ENCODE measurements at places on chromosomes 7 and 10. TPM values are rescaled to one million over a fixed set of nuclear protein-coding genes. Genes with fewer than 3 reads are reported as not detected.

The PLXDC2 gene
- total RNA-seq: 42.1 TPM

- H3K27ac ChIP-seq: no peak overlapping the region
- no peaks in the 10 kb centered on the region for H3K27me3 ChIP-seq
- no peaks in the 10 kb centered on the region for H3K4me1 ChIP-seq
- peaks cover 4% of the 10 kb centered on the region for H3K36me3 ChIP-seq
These were observed 15.0 kb downstream of the KAT6B start for GRCh38 chr10:74841265-74841973.

The BEND7 gene
- total RNA-seq: 37.9 TPM

The PALD1 gene
- total RNA-seq: 14.4 TPM

GRCh38 chr7:158587162-158588084, at the start of gene PTPRN2:
PTPRN2 (minus strand) TSS chr7:158587823.
- H3K27ac ChIP-seq: no peak within 1 kb of the TSS
- H3K36me3 ChIP-seq: no peaks in the 10 kb centered on the region
- peak; percentile 83 for DNase-seq
- no peaks in the 10 kb centered on the region for H3K4me1 ChIP-seq

The HOXA1 gene
- total RNA-seq: 2.4 TPM

GRCh38 chr10:44990965-44991364, 9.8 kb upstream of the ZNF22 start:
- no peak overlapping the region for H3K27ac ChIP-seq
- DNase-seq: no peak
- no peak overlapping the region for H3K4me3 ChIP-seq
- no peaks in the 10 kb centered on the region for H3K27me3 ChIP-seq
- peaks cover 19% of the 10 kb centered on the region for H3K4me1 ChIP-seq

DNA sequence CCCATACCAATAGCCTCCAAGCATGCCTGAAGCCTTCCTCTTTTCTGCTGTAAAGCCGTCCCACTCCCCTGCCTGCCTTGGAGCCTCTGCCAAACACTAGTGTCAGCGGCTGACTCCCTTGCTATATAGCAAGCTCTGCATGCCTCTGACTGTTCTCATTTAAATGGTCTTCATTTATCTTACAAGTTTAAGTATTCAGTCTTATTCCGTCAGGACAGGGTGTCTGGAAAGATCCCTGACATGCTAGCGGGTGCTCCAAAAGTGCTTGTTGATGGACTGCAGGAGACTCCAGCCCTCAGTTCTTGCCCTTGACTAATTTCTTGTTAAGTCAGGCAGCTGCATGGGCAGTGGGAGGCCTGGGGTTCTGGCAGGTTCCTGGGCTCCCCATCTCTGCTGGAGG, 298.7 kb downstream of the GFRA1 start:
- H3K4me1 ChIP-seq: no peaks in the 10 kb centered on the region
- H3K36me3 ChIP-seq: no peaks in the 10 kb centered on the region
- no peak overlapping the region for H3K27ac ChIP-seq
- H3K4me3 ChIP-seq: no peak overlapping the region

DNA sequence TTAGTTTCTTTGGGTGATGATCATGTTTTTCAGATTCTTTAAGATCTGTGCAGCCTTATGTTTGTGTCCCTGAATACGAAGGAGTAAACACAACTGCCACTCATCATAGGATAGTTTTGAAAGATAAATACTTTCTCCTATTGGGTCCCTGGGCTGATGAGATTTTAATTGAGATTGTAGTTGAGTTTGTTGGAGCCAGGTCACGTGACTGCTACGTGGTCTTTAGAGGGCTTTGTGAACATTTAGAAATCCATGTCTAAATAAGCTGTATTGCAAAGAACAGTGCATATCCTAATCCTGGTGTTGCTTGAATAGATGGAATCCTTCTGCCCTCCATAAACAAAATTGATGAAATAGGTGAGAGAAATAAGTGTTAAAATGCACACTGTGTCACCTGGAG, 17.4 kb upstream of the ZNF716 start:
- no peak overlapping the region for H3K4me3 ChIP-seq
- no peaks in the 10 kb centered on the region for H3K27me3 ChIP-seq
- no peaks in the 10 kb centered on the region for H3K36me3 ChIP-seq
- DNase-seq: no peak

DNA sequence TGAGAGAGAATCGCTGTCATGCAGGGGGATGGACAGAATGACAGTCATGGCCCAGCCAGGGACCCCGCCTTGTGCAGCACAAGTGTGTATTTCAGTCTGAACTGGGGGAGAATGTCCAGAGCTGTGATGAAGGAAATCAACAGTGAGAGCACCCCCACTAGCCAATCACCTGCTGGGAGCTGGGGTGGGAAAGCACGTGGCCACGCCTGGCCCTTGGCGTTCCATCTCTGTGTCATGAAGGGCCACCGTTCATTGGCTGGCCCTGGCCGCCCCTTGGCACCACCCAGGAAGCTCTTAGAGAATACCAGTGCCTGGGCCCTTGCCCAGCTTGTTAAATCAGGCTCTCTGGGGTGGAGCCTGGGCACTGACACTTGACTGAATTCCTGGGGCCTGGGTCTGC, 22.8 kb downstream of the GRID1 start:
- no peaks in the 10 kb centered on the region for H3K27me3 ChIP-seq
- no peaks in the 10 kb centered on the region for H3K36me3 ChIP-seq
- no peak overlapping the region for H3K27ac ChIP-seq
- DNase-seq: peak; percentile 65
- no peak overlapping the region for H3K4me3 ChIP-seq

The METTL27 gene
- total RNA-seq: 19.3 TPM

- no peak overlapping the region for H3K27ac ChIP-seq
- H3K4me3 ChIP-seq: no peak overlapping the region
- peak; percentile 62 for DNase-seq
- H3K27me3 ChIP-seq: no peaks in the 10 kb centered on the region
These were observed 53.7 kb upstream of the MAGI2 start for GRCh38 chr7:79507131-79507530.

The AKR1C2 gene
- 16.3 TPM for total RNA-seq

GRCh38 chr10:51700228-51700817, 928 bp upstream of the CSTF2T start:
- H3K36me3 ChIP-seq: no peaks in the 10 kb centered on the region
- peak overlapping the region; percentile 97 for H3K4me3 ChIP-seq
- peak overlapping the region; percentile 100 for H3K27ac ChIP-seq
- H3K27me3 ChIP-seq: no peaks in the 10 kb centered on the region
- DNase-seq: peak; percentile 86

GRCh38 chr10:79947787-79948424, 999 bp downstream of the SFTPD start:
- H3K27me3 ChIP-seq: no peaks in the 10 kb centered on the region
- no peaks in the 10 kb centered on the region for H3K4me1 ChIP-seq
- H3K4me3 ChIP-seq: no peak overlapping the region
- H3K27ac ChIP-seq: no peak overlapping the region
- DNase-seq: no peak

- no peaks in the 10 kb centered on the region for H3K27me3 ChIP-seq
- H3K4me1 ChIP-seq: no peaks in the 10 kb centered on the region
- H3K4me3 ChIP-seq: no peak overlapping the region
- no peak for DNase-seq
- no peaks in the 10 kb centered on the region for H3K36me3 ChIP-seq
These were observed 407.0 kb downstream of the HTR7 start for GRCh38 chr10:90450797-90451196.

The STEAP4 gene
- 80.2 TPM for total RNA-seq

- no peaks in the 10 kb centered on the region for H3K36me3 ChIP-seq
- peak overlapping the region; percentile 62 for H3K4me3 ChIP-seq
- peak overlapping the region; percentile 80 for H3K27ac ChIP-seq
- peaks cover 29% of the 10 kb centered on the region for H3K4me1 ChIP-seq
- H3K27me3 ChIP-seq: no peaks in the 10 kb centered on the region
These were observed 693 bp downstream of the ADIRF start for GRCh38 chr10:86968994-86969355.

GRCh38 chr7:23475576-23475839, 5.2 kb upstream of the IGF2BP3 start:
- no peak overlapping the region for H3K27ac ChIP-seq
- peaks cover 7% of the 10 kb centered on the region for H3K27me3 ChIP-seq
- no peaks in the 10 kb centered on the region for H3K36me3 ChIP-seq
- H3K4me3 ChIP-seq: no peak overlapping the region
- H3K4me1 ChIP-seq: no peaks in the 10 kb centered on the region

- DNase-seq: no peak
- no peak overlapping the region for H3K27ac ChIP-seq
- no peaks in the 10 kb centered on the region for H3K27me3 ChIP-seq
- H3K4me1 ChIP-seq: peaks cover 5% of the 10 kb centered on the region
- no peak overlapping the region for H3K4me3 ChIP-seq
- no peaks in the 10 kb centered on the region for H3K36me3 ChIP-seq
These were observed 11.0 kb downstream of the VSTM4 start for GRCh38 chr10:49104323-49104722.

GRCh38 chr7:84837405-84837804, 349.5 kb downstream of the SEMA3D start:
- no peak for DNase-seq
- H3K4me3 ChIP-seq: no peak overlapping the region
- H3K27ac ChIP-seq: no peak overlapping the region
- no peaks in the 10 kb centered on the region for H3K27me3 ChIP-seq
- no peaks in the 10 kb centered on the region for H3K4me1 ChIP-seq

The ORAI2 gene
- 45.6 TPM for total RNA-seq

DNA sequence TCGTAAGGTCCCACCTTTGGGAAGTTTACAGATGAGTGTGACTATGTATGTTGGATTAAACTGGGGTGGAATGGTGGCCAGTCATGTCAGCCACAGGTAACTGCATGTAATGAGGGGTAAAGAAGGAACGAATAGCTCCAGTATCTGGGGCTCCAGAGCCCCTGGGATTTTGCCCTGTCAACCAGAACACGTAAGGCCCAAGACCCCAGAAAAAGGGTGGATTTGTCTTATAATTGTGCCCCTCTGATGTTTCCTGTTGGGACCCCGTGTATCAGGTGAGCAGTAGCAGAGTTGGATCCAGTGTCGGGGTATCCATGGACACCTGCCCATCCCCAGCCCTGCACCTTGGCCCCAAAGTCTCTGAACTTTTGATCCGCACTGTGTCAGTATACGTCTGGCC, 76.9 kb downstream of the ADARB2 start:
- no peak overlapping the region for H3K4me3 ChIP-seq
- no peaks in the 10 kb centered on the region for H3K4me1 ChIP-seq
- no peaks in the 10 kb centered on the region for H3K27me3 ChIP-seq
- DNase-seq: no peak

The ELFN1 gene
- 3.8 TPM for total RNA-seq

The HTR7 gene
- total RNA-seq: 0.38 TPM

GRCh38 chr10:121595351-121595805, 2.9 kb downstream of the FGFR2 start:
- H3K4me3 ChIP-seq: peak overlapping the region; percentile 58
- H3K36me3 ChIP-seq: no peaks in the 10 kb centered on the region
- H3K27ac ChIP-seq: peak overlapping the region; percentile 48
- H3K27me3 ChIP-seq: no peaks in the 10 kb centered on the region
- peaks cover 3% of the 10 kb centered on the region for H3K4me1 ChIP-seq

The C1QL3 gene
- total RNA-seq: not detected

The SEMA3A gene
- total RNA-seq: 10.7 TPM

- H3K36me3 ChIP-seq: no peaks in the 10 kb centered on the region
- no peak overlapping the region for H3K4me3 ChIP-seq
- no peaks in the 10 kb centered on the region for H3K27me3 ChIP-seq
- no peaks in the 10 kb centered on the region for H3K4me1 ChIP-seq
- no peak overlapping the region for H3K27ac ChIP-seq
These were observed 595.5 kb downstream of the INHBA start for GRCh38 chr7:41107330-41107937.

DNA sequence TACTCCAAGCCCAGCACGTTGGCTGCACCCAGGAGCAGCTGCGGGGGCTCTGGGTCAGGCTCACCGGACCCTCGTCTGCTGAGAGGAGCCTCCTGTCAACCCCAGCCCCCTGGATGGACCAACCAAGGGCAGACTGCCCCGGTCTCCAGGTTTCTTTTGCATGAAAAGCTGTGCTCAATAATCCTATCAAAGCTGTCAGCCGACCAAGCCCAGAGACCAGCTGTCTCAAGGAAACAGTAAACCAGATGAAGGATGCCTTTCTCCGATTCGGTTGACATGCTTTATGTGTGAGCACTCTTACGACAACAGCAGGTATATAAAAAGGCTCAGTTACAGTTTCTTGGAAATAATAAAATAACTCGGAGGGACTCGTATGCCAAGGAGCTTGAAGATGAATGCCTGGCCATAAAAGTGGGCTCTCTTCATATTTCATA, 71.6 kb upstream of the BAIAP2L1 start:
- DNase-seq: peak; percentile 61
- no peaks in the 10 kb centered on the region for H3K36me3 ChIP-seq
- no peak overlapping the region for H3K27ac ChIP-seq
- H3K27me3 ChIP-seq: no peaks in the 10 kb centered on the region
- H3K4me1 ChIP-seq: no peaks in the 10 kb centered on the region

GRCh38 chr10:70762441-70763175, 22.6 kb downstream of the TBATA start:
- DNase-seq: no peak
- no peaks in the 10 kb centered on the region for H3K27me3 ChIP-seq
- no peaks in the 10 kb centered on the region for H3K4me1 ChIP-seq
- no peak overlapping the region for H3K4me3 ChIP-seq
- no peak overlapping the region for H3K27ac ChIP-seq

DNA sequence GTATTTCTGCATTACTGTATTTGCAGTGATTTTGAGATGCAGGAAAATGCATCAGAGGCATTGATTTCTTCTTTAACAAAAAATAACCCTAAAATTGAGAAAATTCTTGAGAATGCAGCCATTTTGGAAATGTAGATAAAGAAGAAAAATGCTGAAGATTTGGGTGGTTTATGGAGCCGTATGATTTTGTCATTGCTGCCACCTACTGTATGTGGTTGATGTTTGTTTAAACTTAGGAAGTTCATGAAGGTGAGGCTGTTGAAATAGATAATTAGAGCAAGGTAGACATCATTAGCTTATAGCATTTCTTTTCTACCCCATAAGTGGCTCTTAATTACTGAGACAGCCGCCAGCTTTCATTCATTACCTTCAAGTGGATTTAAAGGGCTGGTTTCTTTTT, 92.1 kb upstream of the SAMD8 start:
- DNase-seq: peak; percentile 50
- H3K27me3 ChIP-seq: no peaks in the 10 kb centered on the region
- no peaks in the 10 kb centered on the region for H3K36me3 ChIP-seq
- H3K27ac ChIP-seq: no peak overlapping the region

DNA sequence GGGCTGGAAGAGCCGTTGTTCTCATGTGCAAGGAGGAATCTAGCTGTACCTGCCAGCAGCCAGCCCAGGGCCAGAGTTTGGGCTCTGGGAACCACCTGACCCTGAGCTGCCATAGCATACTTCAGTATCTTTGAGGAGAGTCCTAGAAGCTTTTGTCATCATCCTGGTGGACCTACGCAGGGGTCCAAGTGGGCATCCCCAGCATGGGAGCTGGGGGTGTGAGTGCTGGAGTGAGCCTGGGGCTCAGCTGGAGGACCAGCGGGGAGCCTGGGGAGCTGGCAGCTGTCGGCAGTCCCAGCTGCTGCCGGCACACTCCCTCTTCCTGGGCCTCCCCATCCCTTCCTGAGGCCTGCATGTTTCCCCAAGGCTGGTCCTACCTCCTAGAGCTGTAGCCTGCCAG, 32.5 kb downstream of the C10orf105 start:
- H3K4me3 ChIP-seq: no peak overlapping the region
- H3K4me1 ChIP-seq: no peaks in the 10 kb centered on the region
- no peaks in the 10 kb centered on the region for H3K27me3 ChIP-seq

- H3K4me3 ChIP-seq: no peak overlapping the region
- DNase-seq: no peak
- no peak overlapping the region for H3K27ac ChIP-seq
- no peaks in the 10 kb centered on the region for H3K4me1 ChIP-seq
- no peaks in the 10 kb centered on the region for H3K36me3 ChIP-seq
These were observed 324.4 kb upstream of the AOAH start for GRCh38 chr7:37048674-37049073.

Data from kidney (tissue), 22 donors.